ENCODE measurements at places on chromosomes 11 and 22.

DNA sequence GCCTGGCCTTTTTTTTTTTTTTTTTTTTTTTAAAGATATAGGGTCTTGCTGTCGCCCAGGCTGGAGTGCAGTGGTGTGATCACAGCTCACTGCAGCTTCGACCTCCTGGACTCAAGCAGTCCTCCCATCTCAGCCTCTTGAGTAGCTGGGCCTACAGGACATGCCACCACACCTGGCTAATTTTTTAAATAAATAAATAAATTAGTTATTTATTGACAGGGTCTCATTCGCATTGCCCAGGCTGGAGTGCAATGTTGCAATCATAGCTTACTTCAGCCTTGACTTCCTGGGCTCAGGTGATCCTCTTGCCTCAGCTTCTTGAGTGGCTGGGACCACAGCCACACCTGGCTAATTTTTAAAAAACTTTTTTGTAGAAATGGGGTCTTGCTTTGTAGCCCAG, 10.5 kb downstream of the AP2A2 start:
- no peak for DNase-seq

DNA sequence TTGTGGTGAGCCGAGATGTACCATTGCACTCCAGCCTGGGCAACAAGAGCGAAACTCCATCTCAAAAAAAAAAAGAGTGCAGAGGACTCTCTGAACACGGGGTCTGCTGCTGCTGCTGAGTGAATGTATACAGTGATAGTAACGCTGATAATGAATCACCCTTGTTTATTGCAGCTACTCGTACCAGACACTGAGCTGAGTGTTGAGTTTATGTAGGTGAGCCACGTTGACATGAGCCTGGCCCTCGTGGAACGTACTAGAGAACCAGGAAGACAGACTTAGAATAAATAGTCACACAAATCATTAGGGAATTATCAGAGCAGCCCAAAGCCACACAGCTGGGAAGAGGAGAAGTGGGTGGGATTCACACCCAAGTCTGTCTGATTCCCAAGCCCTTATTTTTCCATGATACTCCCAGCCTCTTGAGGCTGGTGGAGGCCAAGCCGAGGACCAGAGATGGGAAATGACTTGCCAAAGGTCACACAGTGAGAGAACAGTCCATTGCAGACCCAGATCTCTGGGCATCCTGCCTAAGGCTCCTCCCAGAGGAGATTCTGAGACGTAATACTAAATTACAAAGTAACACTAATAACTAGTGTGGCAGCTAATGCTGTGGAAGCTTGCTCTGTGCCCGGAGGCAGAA, 34.8 kb downstream of the MB start:
- DNase-seq, result no peak

GRCh38 chr22:45149671-45150070, 14.1 kb upstream of the NUP50 start:
- DNase-seq, result no peak

DNA sequence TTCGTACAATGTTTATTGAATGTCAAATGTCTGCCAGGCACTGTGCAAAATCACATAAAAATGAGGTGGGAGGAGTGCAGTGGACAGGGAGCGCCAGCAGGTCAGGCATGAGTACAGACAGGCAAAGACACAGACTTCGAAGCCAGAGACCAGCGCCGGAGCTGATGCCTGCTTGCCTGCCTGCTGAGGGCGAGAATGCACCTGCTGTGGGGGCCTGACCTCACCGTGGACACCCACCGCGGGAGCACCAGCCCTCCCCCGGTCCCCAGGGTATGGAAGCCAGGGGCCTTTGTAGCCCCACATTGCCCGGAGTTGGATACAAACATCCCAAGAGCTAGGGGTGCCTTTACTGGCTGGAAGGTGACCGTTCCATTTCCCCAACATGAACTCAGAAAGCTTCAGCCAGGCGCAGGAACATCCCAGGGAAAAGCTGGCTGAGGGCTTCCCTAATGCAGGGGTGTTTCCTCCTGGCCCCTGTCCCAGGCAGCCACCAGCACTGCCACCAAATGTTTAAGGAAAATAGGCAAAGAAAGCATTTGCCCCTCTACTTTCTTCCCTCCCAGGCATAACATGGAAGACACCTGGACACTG, 17.9 kb downstream of the IFITM10 start:
- DNase-seq, result no peak

All from H9 (cell line).